HFF-Myc (cell line): ENCODE measurements at places on chromosomes 6 and 20.

DNA sequence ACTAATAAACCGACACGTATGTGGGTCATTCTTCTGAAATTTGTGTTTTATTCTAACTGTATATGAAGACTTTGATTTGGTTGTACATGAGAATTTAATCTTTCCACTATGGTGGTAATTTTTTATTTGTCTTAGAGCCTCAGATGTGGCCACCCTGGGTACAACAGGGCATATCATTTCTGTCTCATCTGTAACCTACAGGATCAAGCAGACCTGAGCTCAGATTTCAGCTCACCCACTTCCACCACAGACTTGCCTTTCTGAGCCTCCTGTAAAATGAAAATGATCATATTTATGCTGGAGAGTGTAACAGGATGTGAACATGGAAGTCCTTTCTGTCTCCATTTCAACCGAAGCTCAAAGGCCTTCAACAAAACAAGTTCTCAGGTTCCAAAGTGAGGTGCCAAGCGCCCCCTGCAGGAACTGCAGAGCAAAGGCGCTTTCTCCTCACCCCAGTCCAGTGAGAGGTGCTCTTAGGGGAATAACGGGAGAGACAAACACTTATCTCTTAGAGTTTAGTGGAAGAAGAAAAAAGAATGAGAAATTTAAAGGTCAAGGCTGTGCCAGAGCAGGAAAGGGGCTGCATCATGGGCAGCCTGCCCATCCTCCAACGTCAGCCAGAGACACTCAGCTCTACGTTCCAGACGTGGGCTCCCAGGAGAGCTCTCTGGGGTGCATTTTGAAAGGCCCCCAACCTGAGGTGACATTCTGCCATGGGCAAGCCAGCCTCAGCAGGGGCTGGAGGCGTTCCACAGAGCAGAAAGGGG is 23.0 kb upstream of the CD24 start:
- DNase-seq: peak; percentile 31

DNA sequence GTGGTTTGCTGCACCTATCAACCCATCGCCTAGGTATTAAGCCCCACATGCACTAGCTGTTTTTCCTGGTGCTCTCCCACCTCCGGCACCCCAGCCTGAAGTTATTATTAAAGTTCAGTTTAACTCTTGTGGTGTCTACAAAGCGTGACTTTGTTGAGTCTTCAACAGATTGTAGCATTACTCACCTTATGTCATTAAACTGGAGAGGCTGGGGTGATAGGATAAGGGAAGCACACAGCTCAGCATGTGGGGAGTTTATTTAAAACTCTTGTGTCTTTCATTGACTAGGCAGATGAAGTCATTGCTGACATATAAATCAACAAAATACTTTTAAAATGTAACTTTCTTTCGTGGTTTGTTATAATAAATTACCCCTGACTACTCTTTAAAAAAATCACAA is 84.7 kb upstream of the GCM1 start:
- no peak for DNase-seq

DNA sequence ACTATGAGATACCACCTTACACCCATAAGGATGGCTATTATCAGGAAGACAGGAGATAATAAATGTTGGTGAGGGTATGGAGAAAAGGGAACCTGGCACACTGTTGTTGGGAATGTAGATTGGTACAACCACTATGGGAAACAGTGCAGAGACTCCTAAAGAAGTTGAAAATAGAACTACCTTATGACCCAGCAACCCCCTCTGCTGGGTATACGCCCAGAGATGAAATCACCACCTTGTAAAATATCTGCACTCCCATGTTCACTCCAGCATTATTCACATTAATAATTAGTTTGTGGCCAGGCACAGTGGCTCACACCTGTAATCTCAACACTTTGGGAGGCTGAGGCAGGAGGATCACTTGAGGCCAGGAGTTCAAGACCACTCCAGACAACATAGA is 26.8 kb downstream of the ZBTB9 start:
- no peak for DNase-seq

- DNase-seq: peak; percentile 85
These were observed 23.1 kb upstream of the MROH8 start for GRCh38 chr20:37202267-37202943.

- DNase-seq: no peak
These were observed 35.1 kb downstream of the MAP3K5 start for GRCh38 chr6:136757150-136757549.

DNA sequence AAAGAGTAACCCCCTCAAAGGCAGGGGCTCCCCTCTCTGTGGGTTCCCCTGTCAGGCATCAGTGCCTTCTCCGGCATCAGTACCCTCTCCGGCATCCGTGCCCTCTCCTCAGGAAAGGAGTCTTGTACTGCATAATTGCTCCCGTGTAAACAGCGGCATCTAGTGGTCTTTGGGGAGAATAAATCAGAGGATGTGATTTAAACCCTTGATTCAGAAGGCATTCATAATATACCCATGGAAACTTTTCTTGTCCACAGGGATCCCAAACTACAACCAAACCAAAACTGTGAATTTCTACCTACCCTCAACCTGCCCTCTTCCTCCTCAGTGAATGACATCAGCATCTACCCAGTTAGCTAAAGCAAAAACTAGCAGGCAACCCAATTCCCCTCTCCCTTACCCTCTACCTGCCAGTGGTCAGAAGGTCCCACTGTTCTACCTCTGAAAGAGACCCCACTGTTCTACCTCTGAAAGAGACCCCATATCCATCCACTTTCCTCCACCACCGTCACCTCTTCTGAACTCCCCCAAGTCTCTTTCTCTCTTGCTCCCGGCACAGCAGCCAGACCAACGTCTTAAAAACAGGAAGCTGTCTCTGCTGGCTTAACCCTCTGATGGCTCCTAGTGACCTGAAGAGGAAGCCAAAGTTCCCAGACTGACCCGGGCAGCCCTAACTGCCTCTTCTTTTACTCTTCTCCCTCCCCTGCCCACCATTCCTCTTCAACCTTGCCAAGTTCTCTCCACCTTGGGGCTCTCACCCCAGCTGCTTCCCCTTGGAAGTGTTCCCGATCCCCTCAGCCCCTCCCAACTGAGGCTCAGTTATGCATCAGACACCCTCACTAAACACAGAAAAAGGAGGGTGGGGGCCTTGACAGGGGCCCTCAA is 27.2 kb downstream of the UBE2V1 start:
- DNase-seq: no peak

DNA sequence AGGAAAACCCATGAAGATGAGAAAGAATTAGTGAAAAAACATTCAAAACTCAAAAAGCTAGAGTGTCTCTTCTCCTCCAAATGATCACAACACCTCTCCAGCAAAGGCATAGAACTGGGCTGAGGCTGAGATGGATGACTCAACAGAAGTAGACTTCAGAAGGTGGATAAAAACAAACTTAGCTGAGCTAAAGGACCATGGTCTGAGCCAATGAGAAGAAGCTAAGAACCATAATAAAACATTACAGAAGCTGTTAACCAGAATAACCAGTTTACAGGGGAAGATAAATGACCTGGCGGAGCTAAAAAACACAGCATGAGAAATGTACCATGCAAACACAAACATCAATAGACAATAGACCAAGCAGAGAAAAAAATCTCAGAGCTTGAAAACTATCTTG is 904.1 kb upstream of the MANEA start:
- DNase-seq: no peak

DNA sequence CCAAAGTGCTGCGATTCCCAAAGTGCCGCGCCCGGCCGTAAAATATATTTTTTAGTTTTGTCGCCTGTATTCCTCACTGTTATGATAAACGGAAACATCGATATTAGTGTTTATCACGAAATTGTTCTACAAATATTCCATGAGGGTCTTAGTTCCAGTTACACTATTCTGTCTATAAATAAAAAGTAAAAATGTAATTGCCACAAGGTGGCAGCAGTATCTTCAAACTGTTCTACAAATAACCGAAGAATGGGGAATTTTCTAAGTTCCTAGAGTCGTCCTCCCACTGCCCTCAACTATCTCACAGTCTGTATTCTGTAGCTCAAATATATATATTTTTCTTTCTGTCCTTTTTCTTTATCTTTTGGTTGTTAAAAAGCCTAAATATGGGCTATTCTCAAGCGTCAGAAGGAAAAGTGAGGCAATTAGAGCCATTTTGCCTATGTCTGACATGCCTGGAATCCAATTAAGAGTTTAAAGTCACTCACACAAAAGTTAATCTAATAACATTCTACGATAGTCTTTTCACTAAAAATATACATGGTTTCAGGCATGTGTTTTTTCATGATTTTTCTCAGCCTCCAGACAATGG is 14.2 kb upstream of the FAM162B start:
- peak; percentile 11 for DNase-seq

DNA sequence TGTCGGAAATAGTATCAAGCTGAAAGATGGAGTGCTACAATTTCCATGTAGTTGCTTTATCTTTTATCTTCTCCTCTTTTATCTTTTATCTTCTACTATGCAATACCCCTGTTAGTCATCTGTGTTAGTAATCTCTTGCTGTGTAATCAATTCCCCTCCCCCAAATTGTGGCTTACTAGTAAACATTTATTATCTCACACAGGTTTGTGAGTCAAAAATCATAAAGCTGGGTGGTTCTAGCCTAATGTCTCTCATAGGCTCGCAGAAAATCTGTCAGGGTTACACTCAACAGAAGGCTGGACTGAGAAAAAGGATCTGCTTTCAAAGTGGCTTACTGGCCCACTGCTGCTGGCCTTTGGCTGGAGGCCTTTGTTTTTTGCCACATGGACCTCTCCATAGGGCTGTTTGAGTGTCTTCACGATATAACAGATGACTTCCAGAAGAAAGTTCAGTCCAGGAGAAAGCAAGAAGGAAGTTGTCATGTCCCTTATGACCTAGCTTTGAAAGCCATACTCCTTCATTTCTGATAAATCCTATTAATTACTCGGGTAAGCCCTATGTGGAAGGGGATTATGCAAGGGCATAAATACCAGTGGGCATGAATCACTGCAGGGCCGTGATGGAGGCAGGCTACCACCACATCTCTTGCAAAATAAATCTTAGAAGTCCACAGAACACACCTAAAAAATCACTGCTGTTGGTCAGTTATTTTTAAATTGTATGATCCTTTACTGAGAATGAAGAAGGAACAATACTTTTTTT is 24.5 kb upstream of the PTCHD4 start:
- no peak for DNase-seq

- peak; percentile 96 for DNase-seq
These were observed 10.3 kb downstream of the KIF25 start for GRCh38 chr6:168007592-168008338.

DNA sequence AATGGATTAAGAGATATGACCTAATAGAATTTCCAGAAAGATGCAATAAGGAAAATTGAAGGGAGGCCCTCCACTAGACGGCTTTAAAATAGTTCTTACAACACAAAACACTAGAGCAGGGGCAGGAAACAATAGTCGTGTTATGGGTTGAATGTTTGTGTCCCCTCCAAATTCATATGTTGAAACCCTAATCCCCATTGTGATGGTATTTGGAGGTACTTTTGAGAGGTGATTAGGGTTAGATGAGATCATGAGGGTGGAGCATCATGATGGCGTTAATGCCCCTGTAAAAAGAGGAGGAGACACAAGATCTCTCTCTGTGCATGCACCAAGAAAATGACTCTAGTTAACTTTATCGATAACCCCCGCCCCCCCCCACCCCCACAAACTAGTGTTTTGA is 104.0 kb upstream of the HMGN3 start:
- DNase-seq: no peak

DNA sequence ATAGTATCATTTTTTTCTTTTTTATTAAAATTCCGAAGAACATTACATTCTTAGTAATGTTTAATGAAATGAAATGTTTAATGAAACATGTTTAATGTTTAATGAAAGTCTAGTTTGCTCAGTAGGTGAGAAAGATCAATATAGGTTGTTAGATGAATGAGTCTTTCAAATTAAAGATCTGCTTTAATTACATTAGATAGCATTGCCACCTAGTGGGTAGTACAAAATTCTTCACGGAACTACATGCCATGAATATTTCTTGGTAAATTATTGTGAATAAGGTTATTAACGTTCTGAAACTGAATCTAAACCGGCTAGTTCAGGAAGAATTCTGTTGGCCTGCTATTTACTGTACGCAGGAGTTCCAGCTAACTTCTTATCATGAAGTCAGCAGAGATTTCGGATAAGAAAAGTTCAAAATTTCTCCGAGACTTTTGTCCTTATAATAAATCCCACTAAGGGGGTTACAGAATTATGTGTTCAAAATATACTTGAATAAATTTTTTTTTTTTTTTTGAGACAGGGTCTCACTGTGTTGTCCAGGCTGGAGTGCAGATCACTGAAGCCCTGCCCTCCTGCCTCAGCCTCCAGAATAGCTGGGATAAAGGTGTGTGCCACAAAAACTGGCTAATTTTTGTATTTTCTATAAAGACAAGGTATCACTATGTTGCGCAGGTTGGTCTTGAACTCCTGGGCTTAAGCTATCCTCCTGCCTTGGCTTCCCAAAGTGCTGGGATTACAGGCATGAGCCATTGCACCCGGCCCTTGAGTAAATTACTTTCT is 7.9 kb upstream of the GMNN start:
- peak; percentile 20 for DNase-seq

- DNase-seq: no peak
These were observed 2.0 kb downstream of the TMEM181 start for GRCh38 chr6:158561938-158562337.

DNA sequence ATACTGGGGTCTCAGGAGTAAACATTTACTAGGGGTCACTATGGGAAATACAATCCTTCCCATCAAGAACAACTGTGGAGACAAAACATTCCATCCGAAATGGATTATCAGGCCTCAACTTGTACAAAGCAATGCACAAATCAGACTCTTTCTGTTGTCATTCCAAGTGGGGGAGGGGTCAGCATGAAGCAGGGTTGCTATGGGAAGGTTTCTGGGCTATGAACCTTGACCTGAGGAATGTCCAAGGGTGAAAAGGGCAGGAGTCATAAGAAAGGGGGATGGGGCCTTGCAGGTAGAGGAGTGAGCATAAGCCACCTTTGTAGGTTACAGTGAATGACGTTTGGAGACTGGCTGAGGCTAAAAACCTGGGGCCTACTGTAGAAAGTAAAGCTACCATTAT is 3.1 kb downstream of the METTL24 start:
- DNase-seq: no peak

- DNase-seq: peak; percentile 25
These were observed 4.3 kb downstream of the SCUBE3 start for GRCh38 chr6:35218021-35218420.

DNA sequence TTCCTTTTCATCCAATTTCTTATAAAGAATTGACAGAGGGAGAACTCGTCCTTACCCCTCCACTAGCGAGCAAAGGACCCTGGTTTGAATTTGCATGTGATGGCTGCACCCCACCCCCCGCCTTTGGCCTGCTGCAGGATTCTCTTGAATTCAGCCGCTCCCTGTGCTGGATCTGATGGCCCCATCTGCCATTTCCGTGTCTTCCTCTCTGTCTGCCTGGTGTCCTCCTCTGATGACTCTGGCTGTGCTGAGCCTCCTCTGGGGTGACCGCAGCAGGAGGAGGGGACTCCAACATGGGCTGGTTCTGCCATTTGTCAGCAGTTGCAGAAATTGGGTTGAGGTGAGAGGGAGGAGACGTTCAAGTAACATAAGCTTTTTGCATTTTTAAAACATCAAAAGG is 188.8 kb downstream of the DLL1 start:
- DNase-seq: no peak

- no peak for DNase-seq
These were observed 13.0 kb upstream of the GRM4 start for GRCh38 chr6:34158876-34159275.

GRCh38 chr6:35489995-35490791 is 6.7 kb downstream of the TEAD3 start:
- no peak for DNase-seq

- DNase-seq: no peak
These were observed 15.7 kb downstream of the ADISSP start for GRCh38 chr20:3751675-3752385.
